ENCODE measurements at places on chromosomes 5 and 9.
A peak's percentile ranks its signal among the peaks of the same experiment; 100 is the strongest.

- DNase-seq: no peak
Observed at GRCh38 chr5:116905885-116906284, 331.3 kb upstream of the SEMA6A start.

DNA sequence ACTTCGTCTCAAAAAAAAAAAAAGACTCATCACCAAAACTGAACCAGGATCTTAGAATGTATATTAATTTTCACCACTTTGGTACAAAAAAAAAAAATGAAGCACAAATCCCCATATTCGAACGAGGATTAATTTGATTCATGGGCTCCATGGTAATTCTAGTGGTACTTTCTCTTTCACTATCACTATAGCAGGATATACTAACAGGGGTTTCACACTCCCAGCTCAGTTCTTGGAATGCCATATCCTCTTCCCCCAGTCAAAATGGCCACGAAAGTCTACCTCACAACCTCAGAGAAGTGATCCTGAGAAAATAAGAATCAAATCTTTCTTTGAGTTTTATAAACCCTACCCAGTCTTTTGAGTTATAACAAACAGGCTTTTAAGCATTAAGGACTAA, 235.7 kb downstream of the FBXL17 start:
- no peak for DNase-seq

- DNase-seq: no peak
Observed at GRCh38 chr5:59126016-59126707, 543.3 kb downstream of the RAB3C start.

DNA sequence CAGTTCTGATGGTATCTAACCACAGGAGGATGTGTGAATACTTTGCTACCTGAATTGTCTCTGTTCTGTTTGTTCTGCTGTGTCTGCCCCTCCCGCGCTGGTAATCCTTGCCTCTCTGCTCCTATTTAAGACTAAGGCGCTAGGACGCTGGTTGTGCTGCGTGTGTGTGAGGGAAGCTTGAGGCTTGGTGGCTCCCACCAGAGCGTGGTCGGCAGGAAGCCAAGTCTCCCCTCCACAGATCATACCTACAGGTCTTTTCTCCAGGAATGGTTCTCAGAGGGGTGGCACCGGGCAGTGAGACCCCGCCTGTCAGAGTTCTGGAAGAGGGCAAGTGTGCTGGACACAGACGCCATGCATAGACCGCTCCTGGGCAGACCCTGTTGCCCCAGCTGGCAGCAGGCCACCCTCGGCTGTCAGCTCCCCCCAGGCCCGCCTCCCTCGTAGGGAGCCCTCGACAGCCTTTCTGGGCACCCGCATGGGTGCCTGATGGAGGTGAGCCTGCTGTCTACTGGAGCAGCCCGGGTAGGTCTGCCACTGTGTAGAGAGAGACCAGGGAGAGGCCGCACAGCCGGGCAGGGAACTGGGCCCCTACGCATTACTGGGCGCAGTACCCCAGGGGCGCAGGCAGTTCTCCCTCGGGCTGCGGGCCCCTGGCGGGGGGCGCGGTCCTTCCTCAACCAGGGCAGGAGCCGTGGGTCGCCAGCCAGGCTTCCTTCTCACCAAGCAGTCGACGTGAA, 53.4 kb upstream of the ROR2 start:
- no peak for DNase-seq

GRCh38 chr5:177426566-177427210, at the start of gene GRK6:
GRK6 (plus strand) TSS chr5:177426676; CDS start chr5:177426846, 170 bp downstream.
- no peak for DNase-seq

DNA sequence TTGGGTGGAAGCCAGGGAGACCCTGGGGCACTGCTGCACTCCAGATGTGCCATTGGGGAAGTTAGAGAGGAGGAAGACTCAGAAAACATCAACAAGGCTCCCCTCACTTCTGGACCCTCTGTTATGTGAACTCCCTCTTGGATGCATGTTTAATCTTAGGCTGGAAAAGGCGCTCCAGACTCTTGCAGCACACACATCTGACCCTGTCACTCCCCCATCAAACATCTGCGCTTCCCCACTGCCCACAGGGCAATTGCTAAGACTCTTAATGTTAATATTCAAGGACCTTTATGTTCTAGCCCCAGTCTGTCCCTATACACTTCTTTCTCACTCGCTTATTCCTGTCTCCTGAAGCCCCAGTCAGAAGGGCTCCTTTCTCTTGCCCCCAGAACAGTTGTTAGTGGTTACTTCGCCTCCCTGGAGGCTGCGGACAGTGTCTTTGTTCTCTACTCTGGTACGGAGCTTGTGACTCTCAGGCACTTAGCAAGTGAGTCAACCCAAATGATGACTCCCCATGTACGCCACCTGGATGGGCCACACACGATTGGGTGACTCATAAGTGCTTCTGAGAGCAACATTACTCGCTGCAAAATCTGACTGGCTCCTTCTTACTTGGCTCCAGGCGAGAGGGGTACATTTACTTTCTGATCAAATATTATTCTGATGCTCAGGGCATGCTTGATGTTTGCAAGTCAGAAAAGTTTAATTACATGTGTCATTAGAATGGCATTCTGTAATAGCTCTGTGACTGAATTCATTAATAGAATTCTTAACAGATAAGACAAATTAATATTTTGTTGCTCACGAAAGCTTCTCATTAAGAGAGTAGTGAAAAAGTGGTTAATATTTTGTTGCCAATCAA, 193.6 kb downstream of the HSPA4 start:
- DNase-seq: peak; percentile 11

GRCh38 chr9:107020040-107020530, 157.1 kb downstream of the ZNF462 start:
- peak; percentile 36 for DNase-seq

DNA sequence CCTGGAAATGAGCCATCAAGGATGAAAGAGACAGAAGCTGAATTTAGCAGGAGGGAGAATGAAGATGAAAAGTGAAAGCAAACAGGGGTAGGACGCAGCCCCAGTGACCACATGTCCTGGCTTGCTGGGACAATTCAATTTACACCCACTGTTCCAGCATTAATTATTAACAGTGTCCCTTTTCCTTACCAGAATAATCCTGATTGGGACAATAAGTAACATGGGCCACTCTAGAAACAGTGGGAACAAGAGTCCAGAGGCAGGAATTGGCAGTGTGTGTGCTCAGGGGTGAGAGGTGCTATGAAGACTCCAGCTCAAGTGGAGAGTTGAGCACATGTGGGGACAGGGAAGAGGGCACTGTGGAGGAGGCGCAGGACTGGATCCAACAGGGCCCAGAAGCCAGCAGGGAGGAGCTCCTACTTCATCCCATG, 147.1 kb downstream of the C5orf15 start:
- no peak for DNase-seq

DNA sequence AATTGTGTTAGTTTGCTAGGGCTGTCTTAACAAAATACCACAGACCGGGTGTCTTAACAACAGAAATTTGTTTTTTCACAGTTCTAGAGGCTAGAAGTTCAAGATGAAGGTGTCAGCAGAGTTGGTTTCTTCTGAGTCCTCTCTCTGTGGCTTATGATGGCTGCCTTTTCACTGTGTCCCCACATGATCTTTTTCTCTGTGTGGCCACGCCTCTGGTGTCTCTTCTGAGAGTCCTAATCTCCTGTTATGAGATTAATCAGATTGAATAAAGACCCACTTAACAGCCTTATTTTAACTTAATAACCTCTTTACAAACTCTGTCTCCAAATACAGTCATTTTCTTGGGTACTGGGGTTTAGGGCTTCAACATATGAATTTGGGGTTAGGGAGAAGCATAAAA, 561.1 kb downstream of the NR2F1-AS1 start:
- DNase-seq: no peak

- DNase-seq: no peak
Observed at GRCh38 chr9:83523684-83524083, 14.5 kb downstream of the FRMD3 start.

DNA sequence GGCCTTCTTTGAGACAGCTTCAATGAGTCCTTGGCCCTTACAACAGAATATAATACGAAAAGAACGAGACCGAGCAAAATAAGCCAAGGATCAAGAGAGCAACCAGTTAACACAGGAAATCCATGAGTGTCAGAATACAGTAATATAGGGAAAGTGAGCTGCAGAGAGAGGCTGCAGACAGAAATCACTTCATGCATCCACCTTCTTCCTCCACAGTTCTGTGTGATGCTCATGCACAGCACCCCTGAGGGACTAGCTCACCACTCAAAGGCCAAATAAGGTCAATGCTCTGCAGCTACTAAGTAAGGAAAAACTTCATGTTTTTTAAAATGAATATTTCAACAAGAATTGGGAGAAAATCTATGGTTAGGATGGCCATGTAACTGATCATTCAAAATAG, 257.1 kb downstream of the MCTP1 start:
- no peak for DNase-seq

- no peak for DNase-seq
Observed at GRCh38 chr5:110951373-110951791, 120.1 kb upstream of the TSLP start.

GRCh38 chr9:88974641-88975040, 16.6 kb upstream of the S1PR3 start:
- no peak for DNase-seq

GRCh38 chr5:93782978-93783377, 41.6 kb upstream of the POU5F2 start:
- DNase-seq: no peak

GRCh38 chr9:92163276-92163675, 48.1 kb upstream of the SPTLC1 start:
- DNase-seq: no peak

DNA sequence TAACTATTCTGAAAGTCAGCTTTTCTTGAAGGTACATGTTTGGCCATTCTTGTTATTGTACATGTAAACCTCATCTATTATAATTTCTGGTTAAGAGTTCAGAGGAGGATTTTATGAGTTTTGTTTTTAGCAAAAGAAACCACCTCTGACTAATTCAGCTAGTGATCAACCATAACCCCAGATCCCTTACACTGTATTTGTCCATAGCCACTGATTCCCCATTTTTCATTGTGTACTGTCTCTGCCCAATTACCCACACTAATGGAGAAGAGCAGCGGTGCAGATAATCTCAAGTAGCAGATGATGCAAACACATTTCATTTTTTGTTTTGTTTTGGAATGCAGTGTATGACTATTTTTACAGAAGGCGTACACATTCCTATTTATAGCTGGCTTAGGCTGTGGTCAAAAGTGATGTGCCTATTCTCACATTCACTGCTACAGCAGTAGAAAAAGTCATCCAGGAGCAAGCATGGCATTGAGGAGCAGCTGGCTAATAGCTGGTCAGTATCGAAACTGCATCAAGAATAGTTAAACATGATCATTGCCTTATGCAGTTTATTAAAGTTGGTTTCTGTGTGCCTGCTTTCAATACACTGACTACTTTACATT, 988.3 kb downstream of the DTWD2 start:
- peak; percentile 1 for DNase-seq

DNA sequence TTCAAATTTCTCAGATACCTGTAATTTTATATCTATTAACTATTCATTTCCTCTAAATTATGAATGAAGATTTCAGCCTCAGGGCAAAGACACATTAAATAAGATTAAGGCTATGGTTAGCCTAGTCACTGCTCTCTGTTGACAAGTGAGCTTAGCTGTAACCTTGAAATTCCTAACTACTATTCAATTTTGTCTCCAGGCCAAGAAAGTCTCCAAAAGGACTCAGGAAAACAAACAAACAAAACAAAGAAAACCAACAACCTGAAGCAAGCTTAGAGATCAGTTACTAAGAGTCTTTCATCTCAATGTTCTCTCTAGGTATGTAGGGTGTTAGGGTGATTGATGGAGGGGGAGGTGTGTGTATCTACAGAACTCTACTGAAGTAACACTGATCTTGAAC, 9.6 kb upstream of the CTNNAL1 start:
- DNase-seq: no peak

GRCh38 chr5:121741156-121741555, 110.5 kb upstream of the FTMT start:
- no peak for DNase-seq

DNA sequence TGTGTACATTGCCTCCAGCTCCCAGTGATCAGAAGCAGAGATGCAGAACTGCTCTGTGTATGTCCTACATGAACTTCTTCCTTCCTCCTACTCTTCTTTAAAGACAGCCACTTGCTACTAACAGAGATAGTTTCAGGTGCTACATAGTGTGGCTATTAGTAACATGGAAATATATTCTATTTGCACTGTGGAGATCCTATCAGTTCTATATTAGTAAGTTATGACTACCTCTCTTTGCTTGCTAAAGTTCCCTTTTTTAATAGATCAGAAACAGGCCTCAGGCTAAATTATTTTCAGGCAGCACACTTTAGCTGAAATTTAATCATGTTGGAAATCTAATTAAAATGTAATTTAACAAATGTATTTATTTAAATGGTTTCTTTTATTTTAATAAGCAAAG, 64.4 kb upstream of the TNFSF8 start:
- DNase-seq: no peak

- no peak for DNase-seq
Observed at GRCh38 chr5:158599157-158599556, 500.6 kb downstream of the EBF1 start.

DNA sequence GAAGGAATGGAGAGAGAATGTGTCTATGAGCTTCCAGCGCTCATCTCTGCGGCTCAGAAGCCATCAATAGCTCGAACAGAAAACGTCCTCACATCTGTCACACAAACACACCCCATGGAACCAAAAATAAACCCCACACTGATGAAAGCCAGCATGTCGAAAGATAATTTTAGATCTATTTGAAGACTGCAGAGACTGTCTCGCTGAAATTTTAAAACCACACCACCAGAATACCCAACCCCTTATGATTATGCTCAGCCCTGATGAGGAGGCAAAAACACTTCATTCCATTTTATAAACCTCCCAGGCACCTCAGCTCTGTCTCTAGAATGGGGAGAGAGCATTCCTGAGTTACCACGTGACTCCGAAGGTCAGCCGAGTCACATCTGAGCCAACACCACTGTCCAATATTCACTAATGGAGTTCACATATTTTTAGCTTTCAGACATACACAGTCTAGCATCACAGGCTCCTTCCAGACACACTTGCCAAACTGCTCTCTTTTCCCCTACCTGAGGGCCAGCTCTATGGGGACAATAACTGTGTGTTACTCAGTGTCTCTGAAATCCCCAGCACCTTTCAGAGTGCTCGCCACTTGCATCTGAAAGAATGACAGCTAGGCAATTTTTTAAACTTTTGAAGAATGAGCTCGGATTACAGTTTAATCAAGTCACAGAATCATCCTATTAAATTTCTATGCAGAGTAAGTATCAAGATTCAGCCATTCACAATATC, 63.2 kb downstream of the SERINC5 start:
- no peak for DNase-seq

- DNase-seq: no peak
Observed at GRCh38 chr9:112174222-112174964, 704 bp downstream of the SUSD1 start.
